T follicular helper cell (primary cell): ENCODE measurements at places on chromosomes 4 and X.

GRCh38 chr4:20787940-20788665, 87.8 kb downstream of the PACRGL start:
- DNase-seq: no peak

DNA sequence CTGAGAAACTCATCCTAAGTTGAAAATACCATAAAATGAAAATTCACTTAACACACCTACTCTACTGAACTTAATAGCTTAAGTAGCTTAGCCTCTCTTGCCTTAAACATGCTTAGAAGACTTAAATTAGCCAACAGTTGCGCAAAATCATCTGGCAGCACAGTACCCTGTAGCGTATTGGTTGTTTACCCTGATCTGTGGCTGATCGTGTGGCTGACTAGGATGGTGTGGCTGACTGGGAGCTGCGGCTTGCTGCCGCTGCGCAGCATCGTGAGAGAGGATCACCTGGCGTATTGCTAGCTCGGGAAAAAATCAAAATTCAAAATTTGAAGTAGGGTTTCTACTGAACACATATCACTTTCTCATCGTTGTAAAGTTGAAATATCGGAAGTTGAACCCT, 6.3 kb downstream of the RUFY3 start:
- no peak for DNase-seq

- no peak for DNase-seq
These were observed 1.7 kb downstream of the PRAF2 start for GRCh38 chrX:49071877-49072711.

GRCh38 chrX:152913910-152914309, 16.0 kb downstream of the ZNF185 start:
- DNase-seq: no peak

DNA sequence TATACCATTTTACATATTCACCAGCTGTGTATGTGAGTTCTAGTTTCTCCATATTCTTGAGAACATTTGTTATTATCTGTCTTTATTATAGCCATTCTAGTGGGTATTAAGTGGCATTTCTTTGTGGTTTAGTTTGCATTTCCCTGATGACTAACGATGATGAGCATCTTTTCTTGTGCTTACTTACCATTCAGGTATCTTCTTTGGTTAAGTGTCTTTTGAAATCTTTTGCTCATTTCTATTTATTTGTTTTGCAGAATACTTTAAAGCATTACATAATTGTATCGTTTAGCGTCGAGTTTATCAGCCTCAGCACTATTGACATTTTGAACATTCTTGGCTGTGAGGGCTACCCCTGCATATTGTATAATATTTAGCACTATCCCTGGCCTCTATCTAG, 85.4 kb downstream of the FRMPD4 start:
- DNase-seq: no peak

DNA sequence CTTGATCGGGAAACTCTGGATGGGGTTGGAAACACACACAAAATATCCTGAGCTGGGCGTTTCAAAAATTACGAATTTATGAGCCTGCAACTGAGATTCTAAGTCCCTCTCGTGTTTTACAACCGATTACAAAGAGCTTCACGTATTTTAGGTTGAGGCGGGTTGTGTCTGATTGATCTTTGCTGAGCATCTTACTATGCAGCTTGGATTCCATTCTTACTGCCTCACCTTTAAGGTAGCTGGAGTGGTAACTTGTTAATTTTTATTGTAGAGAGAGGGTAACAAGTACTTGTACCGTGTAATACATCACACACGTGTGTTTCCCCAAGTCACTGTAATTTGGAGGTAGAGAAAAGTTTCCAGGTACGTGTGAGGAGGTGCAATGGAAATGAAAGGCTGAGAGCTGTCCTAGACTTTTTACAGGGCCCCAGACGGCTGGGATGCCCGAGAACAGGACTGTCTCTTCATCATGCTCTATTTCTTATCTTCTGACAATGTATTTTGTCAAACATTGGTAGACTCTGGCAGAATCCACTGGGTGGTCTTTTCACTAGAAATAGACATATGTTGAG, 97.8 kb upstream of the TENM3 start:
- no peak for DNase-seq

GRCh38 chr4:23234716-23235115, 542.0 kb downstream of the GBA3 start:
- no peak for DNase-seq

DNA sequence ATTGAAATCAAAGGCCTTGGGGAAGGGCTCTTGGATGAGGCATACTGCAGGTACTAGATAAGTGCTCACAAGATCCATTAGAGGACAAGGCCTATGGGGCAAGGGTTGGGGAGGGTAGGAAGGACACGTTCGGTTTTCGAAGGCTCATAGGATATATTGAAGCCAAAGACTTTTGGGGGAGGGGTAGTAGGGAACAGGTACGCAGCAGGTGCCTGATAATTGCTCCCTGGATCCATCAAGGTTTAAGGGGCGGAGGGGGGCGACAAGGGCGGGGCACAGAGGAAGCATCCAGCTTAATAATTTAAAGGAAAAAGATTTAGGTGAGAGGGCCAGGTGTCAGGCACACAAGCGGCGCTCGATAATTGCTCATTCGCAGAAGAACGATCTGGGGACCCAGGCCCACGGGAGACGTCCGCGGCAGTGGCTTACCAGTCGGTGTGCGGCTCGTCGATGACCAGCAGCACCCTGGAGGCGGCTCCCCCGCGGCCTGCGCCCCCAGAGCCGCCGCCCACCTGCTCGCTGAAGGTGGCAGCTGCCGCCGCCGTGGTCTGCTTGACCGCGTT, 653 bp downstream of the SYN1 start:
- no peak for DNase-seq

GRCh38 chrX:39840581-39841093, 257.1 kb downstream of the BCOR start:
- DNase-seq: no peak

DNA sequence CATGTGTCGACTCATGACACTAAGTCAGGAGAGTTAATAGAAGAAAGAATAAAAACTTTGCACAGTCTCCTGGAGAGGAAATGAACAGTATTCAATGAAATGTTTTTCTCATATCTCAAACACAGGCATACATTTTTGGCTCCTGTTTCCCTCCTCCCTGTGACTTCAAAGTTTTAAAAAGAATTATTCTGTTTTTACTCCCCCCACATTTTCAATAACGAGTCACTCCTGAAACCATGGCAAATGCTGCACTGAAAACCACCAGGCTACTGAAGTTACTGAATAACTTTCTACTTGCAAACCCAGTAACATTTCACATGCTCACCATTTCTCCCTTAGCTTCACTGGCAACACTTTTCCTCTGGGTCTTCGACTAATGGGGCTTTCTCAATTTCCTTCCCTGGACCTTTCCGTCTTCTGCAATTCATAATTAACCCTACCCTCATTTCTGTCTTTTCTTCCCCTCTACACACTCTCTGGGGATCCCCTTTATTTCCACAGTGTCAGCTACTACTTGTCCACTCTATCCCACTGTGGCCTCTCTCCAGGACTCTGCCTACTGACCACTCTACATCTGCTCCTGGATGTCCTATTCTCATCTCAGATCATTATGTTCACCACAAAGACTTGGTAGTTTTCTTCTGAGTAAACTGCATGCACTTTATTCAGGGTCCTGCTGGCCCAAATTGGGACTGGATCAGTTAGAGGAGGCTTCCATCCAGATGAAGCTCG, 225.8 kb upstream of the ETNPPL start:
- DNase-seq: no peak

DNA sequence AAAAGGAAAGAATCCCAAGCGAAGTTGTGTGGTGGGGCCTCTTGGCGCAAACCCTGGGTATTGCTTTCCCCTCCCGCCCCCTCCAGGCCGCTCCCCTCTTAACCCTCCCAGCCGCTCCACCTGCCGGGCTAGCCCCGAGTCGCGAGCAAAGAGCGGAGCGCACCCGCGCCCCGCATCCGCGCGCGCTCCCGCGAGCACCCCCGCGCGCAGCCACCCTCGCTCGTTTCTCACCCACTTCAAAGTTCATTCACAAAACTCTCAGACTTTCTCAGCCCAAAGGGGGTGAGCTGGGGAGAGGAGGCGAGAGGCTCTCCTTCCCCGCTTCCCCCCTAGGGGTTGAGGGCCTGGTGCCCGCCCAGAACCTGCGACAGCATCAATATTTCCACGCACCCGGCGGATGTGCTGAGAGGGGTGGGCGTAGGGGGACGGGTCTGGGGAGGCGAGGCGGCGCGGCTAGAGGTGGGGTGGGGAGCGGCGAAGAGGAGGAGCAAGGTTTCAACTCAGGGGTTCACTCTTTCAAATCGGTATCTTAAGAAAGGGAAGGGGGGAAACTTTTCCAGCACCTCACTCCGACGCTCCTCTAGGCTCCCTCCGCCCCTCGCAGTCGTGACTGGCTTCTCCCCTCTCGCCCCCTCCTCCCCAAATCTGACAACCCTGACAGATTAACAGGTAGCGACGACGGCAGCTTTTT, 1.8 kb downstream of the MAML3 start:
- DNase-seq: peak; percentile 74

GRCh38 chr4:102031406-102031805, 240.9 kb downstream of the BANK1 start:
- no peak for DNase-seq

- no peak for DNase-seq
These were observed 41.8 kb downstream of the GASK1B start for GRCh38 chr4:158131027-158131426.

- no peak for DNase-seq
These were observed 335.8 kb upstream of the F9 start for GRCh38 chrX:139194571-139195280.

GRCh38 chr4:2934077-2934812, 29.0 kb downstream of the NOP14 start:
- peak; percentile 43 for DNase-seq

- DNase-seq: no peak
These were observed 11.9 kb downstream of the USP11 start for GRCh38 chrX:47244676-47245075.

GRCh38 chr4:76090241-76090691, 15.8 kb downstream of the ART3 start:
- DNase-seq: no peak

DNA sequence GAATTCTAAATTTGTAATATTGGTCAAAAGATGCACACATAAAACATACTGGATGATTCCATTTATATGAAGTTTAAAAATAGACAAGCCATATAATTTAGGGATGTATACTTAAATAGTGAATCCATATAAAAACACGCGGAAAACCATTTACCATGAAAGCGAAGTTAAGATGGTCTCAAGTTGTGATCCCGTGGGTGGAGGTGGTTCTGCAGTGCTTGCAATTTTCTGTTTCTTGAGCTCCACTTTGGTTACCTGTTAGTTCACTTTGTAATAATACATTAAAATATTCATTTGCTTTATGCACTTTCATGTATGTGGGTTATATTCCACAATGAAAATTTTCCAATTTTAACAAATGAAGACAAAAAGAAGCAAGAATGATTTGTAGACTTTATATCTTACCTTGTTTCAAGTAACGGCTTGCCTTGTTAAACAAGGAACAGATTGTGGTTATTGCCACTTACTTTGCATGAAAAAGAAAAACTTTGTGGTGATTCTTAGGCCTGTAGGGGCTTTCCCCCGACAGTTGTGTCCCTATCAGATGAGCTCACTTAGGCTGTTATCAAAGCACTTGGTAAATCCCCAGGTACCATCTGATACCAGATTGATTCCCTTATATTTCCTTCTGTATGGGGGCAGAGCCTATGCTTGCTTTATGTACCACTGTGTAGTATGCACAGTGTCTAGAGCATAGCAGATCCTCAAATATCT, 12.2 kb downstream of the UCP1 start:
- DNase-seq: no peak

GRCh38 chrX:78946178-78946931, 1.2 kb downstream of the P2RY10 start:
- DNase-seq: no peak

- DNase-seq: no peak
These were observed 803.5 kb downstream of the NLGN4X start for GRCh38 chrX:5425119-5425518.

DNA sequence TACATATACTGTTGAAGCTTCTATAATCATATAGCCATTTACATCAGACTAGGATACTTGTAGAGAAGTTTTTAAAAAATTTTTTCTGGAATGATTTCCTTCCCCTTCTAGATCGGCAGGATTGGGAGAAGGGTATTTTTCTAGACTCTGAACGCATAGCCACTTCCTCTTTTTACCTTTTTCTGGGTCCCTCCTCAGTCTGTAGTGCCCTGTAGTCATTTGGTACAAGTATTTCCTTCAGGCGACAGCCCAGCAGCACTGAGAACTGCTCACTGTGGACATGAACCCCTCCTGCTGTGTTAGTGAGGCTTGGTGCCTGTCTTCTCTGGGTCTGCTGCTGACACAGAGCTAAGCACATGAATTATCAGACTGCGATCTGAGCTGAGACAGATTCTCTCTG, 255.4 kb downstream of the ARHGAP10 start:
- no peak for DNase-seq

DNA sequence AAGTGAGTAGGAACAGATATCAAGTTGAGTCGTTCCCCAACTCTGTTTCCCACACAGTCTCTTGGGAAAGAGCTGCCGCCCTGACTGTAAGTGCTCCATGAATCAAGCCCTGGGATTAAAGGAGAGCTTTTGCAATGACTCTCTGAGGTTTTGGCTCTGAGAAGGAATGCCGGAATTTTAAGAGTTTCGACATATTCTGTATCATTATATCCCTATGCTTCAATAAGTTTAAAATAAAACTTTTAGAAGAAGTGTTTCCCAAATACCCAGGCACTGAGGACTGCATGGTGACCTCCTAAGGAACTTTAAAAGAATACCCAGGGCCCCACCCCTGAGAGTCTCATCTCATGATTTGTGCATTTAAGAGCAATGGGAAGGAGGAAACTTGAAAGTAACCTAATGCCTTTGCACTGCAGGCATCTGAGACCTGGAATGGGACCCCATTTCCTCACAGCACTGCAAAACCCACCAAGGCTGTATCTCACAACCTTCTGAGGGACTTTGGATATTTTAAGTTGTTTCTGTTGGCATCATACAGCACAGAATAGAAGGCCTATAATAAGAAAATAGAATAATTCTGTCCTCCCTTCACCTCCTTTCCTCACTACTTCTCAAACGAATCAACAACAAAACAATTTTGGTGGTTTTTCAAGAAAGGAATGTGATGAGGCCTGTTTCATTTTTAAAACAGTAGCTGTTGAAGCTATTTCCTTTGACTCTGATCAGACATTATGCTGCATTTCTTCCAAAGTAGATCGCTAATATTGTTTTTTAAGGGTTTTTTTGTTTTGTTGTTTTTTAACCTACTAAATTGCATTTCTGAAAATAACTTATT, 121.2 kb downstream of the GASK1B start:
- no peak for DNase-seq

DNA sequence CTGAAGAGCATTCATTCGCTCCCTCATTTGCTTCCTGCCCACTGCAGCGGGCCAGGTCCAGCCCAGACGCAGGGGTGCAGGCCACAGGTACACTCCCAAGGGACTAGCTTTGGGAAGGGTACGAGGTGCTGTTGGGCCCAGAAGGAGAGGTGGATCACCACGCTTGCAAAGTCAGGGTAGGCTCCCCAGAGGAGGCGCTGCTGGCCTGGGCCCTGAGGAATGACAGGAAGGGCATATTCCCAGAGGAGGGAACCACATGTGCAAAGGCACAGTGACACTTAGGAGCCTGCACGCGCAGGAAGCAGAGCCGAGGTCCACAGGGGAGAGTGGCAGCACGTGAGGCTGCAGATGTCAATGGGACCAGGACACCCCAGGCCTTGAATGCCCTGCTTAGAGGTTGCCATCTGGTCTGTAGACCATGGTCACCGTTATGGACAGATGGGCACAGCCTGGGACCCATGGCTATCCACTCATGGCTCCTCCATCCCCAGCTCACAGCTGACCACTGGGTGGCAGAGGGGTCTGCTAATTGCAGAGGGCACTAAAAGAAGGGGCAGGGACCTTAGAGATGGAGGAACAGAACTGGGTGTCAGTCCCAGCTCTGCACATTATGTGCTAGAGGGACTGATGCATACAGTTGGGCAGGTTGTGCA, 7.9 kb downstream of the HTRA3 start:
- no peak for DNase-seq
